ENCODE measurements at places on chromosomes 3 and 15.

GRCh38 chr15:95770196-95770595 is 560.3 kb upstream of the NR2F2 start:
- no peak for DNase-seq

DNA sequence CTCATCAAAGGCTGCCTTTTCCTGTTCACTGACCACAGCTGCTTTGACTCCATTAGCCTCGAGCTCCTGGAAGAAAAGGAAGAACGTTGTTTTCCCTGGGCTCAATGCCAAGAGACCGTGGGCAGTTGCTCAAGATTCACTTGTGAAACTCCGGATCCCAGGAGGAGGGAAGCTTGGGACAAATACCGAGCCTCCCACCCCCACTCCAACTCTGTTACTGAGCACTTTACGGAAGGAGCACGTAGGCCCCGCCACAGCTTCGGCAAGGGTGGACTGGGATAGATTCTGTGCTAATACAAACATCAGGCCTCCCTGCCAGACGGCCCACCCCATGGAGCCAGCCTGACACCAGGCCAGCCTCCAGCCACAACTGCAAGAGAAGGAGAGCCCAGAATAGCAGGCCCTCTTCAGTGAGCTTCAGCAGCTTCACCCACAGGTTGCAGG is 10.8 kb upstream of the FANCD2 start:
- peak; percentile 97 for DNase-seq

DNA sequence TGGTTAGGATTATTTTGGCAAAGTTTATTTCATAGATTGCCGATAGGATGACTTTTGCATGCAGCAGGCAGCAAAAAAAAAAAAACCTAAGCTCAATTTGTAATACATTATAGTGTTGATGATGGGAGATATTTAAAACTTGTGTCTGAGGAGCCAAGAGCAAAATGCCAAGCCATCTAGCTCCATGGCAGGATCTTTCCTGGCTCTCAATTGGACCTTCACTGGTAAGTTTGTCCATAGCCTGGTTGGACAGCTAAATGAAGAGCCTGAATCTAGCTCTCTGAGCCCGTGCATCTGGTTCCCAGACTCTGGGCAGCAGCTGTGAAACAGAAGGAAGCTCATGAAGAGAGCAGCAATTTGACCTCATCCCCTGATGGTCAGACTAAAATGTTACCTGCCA is 17.5 kb downstream of the STAC start:
- no peak for DNase-seq

DNA sequence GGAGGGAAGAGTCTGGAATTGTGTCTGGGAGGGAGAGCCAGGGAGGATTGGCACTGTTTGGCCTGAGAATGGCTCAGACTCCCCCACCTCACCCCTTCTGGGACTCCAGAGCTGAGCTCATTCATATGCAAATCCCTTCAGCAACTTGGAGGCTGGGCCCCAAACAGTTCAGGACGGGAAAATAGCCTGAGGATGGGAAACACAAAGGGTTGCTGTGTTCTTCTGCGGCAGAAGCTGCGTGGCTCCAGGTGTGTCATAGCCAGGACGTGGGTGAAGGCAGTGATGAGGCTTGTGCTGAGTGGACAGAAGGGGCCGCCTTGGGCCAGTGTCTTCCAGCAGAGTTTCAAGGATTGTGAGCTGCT is 16.6 kb downstream of the MASP1 start:
- no peak for DNase-seq

DNA sequence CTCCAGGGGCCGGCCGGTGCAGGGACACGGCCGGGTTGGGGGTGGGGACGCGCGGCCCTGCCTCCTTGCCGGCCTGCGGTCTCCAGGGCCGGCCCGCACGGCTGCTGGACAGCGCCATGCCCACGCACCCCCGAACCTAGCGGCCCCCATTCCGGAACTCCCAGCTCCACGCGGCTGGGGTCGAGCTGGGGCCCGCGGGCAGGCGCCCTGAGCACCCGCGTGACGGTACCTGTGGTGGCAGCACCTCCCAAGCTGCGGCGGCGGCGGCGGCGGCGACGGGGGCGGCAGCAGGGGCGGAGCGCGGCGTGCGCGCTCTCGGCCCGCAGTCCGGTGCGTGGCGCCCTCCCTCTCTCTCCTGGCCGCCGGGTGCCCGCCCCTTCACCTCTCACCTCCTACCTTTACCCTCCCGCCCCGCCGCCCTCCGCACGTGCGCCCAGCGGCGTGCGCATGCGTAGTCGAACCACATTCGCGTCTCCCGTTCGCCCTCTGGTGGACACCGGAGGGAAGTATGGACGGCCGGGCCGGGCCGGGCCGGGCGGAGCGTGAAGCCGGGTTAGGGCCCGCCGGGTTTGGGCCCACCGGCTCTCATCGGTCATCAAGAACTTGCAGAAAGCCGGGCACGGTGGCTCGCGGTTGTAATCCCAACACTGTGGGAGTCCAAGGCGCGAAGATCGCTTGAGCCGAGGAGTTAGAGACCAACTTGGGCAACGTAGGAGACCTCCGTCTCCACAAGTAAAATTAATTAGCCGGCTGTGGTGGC is at the start of gene SCAP:
Gene SCAP, minus strand, starts transcription at position 372 of the 760 bp plus-strand sequence. CDS start 32,948 bp downstream, outside the sequence.
- DNase-seq: peak; percentile 94

DNA sequence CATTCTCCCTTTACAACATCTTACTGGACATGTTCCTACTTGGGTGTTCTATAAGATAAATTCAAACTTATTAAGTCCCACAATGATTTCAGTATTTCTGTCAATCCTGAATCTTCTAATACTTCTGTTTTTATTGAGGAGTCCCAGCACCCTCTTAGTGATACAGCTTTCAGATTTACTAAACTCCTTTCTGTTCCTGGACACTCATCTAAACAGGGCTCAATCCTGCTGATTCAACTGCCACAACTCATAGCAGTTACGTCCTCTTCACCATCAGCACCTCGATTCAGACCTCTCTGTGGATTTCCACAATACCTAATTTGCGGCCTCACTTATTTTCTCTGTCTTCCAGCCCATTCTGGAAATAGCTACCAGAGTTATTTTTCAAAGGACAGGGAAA is 101.6 kb downstream of the KCNMB2 start:
- DNase-seq: no peak

GRCh38 chr3:156417559-156418132 is 137.3 kb downstream of the SSR3 start:
- DNase-seq: no peak

- DNase-seq: no peak
Measured at GRCh38 chr15:62991698-62992097, 50.8 kb upstream of the TPM1 start.

DNA sequence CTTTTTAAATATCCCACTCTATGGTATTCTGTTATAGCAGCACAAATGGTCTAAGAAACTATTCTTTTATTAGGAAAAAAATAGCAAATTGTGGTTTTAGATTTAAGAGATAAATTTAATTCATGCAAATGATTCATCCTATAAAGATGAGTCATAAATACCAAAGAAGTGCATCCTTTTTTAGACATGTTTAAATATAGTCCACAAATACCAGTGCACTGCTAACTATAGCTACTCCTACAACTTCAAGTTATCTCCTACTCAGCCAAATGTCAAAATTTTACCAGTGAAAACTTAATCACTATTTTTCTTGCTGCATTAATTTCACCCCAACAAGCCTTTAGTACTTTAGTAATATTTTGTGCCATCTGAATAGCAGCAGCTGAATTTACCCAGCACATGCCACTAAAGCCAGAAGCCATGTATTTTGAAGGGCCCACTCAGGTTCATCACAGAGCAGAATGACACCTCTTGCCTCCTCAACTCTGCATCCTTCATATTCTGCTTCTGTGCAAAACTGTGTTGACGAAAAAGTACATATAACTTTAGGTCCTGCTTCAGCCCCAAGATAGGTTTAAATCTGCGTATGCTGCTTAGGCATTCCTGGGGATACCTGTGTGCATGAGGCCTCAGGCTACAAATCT is 24.9 kb downstream of the CX3CR1 start:
- no peak for DNase-seq

GRCh38 chr3:122057671-122058070 is 2.5 kb downstream of the CD86 start:
- DNase-seq: no peak

DNA sequence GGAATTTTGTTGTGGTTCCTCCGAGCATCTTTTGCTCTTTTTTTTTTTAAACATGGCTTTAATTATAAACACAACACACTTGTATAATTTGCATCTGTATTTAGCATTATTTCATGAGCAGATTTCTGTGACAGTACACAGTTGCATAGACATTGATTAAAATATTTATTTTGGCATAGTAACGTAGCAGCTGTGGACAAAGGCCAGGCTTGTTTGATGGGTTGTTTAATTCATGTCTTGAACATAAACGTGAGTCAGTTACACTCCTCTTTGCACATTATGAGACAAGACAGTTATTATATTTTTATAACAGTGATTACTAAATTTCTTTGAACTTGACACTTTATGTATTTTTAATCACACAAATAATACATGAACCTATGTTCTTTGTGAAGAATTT is 182.5 kb downstream of the CACNA2D3 start:
- DNase-seq: no peak

- DNase-seq: no peak
Measured at GRCh38 chr15:38564557-38565286, at the start of gene RASGRP1. TSS of gene RASGRP1 (minus strand) at chr15:38564814. CDS start at chr15:38564628, 186 bp downstream.

DNA sequence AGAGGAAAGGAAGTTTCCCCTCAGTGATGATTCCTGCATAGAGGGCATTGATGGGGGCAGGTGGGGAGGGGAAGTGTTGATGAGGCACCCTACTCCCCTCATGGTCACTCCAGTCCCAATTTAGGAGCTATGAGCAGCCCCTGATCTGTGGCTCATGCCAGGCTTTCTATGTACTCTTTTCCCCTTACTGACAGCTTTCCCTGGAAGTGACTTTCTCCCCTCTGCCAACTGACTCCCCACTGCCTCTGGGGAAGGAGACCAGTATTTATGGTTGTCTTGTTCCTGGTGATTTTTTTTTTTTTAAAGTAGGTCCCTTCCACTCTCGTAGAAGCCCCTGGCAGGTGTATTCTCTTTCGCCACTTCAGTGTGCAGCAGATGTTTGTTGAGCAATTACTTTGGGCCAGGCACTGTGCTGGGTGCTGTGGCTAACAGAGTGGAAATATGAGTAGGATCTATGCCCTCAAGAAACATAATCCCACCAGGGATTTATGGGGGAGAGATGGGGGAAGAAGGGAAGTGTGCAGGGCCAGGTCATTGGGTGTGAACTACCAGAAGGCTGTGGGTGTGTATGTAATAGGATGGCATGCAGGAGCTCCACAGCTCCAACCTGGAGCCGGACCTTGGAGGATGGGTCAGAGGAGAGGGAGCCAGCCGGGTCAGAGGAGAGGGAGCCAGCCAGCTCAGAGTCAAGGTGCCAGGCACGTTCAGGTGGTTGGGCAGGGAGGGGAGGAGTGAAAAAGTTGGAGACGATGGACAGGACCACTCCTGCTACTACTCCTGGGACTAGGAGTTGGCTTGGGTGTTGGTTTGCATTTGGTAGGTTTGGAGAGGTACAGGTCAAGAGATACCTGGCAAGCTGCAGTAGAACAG is 3.5 kb downstream of the SMAD6 start:
- DNase-seq: no peak

- DNase-seq: no peak
Measured at GRCh38 chr3:112709911-112710310, 69.0 kb upstream of the CCDC80 start.

DNA sequence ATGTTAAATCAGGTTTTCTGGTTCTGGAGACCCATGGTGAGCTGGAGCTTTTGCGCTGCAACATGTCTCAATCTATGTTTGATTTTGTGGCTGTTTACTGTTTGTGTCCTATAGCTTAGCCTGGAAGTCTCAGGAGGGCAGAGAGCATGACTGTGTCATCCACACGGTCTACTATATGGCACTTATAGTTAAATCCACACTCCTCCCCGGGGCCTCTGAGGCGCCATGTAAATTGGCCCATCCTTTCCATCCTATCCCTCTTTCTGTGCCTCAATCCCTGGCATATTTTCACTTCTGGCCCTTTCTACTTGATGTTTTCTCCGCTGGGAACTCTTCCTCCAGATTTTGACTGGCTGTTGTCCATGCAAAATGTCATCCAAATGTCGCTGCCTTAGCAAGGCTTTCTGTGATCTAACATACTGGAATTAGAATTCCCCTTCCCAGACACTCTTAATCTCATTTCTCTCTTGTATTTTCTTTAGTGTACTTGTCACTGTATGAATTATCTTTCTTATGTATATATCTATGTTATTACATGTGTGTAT is 560.8 kb upstream of the RGMA start:
- DNase-seq: no peak

DNA sequence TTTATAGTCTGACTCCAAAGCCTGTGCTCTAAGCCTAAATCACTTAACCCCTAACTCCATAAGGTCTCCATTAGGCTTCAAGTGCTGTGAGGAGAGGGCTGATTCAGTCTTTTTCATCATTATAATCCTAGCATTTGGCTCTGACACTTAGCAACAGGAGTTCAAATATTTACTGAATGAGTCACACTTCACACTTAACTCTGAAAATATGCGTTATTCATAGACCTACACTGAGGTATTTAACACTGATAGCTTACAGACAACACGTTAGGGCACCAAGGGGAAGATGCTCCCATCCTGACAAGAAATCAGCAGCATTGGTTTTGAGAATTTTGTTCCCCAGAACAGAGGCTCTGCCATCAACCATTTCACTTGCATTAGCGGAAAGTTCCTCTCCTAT is 53.5 kb downstream of the MSL2 start:
- no peak for DNase-seq

GRCh38 chr3:24390169-24391130 is 104.2 kb downstream of the THRB start:
- DNase-seq: no peak

GRCh38 chr3:154060238-154061000 is 60.8 kb upstream of the ARHGEF26 start:
- DNase-seq: no peak

DNA sequence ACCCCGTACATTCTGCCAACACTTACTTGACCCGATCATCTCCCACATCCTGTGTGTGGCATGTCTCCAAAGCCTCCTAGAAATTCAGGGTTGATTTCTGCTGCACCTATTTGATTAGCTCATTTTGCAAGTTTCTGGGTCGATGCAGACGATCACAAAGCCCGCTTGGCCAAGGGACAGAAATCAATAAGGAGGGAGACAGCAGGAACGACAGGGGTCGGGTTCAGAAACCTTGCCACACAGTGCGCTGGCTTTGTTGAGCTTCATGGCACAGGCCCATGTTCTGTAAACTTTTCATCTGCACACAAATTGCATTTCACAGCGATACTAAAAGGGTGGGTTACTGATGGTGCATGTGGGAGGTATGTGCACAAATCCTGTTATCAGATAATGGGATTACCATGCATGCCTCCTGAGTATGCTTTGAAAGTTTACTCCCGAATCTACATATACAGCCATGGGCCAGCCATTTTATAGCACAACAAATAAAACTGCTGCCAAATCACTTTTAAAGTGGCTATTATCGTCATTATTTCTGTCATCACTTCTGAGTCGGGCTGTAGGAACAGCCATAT is 95.9 kb upstream of the ATP11B start:
- no peak for DNase-seq

DNA sequence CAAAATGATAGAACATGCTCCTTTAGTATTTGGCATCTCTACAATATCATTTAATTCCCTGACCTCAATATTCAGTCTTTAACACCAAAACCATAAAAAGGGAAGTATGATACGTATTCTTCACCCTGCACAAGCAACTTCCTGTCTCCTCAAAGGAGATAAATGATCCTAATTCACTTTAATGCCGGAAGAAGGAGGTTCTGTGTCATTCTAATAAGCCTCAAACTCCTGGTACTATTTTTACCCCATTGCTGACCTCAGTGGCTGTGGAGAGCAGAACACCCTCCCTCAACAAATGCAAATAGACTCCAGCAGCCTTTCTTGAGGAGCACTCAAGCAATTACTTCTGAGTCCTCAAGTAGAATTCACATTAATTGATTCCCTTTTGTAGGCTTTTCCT is 173.3 kb downstream of the TMEM108 start:
- no peak for DNase-seq
